Activated CD4-positive, alpha-beta T cell treated with anti-CD3 and anti-CD28 coated beads for 48 hours (primary cell): ENCODE measurements at places on chromosomes 7 and 10.
A peak's percentile ranks its signal among the peaks of the same experiment; 100 is the strongest.

- DNase-seq = no peak
Observed at GRCh38 chr10:7056216-7056615, 354.6 kb downstream of the SFMBT2 start.

DNA sequence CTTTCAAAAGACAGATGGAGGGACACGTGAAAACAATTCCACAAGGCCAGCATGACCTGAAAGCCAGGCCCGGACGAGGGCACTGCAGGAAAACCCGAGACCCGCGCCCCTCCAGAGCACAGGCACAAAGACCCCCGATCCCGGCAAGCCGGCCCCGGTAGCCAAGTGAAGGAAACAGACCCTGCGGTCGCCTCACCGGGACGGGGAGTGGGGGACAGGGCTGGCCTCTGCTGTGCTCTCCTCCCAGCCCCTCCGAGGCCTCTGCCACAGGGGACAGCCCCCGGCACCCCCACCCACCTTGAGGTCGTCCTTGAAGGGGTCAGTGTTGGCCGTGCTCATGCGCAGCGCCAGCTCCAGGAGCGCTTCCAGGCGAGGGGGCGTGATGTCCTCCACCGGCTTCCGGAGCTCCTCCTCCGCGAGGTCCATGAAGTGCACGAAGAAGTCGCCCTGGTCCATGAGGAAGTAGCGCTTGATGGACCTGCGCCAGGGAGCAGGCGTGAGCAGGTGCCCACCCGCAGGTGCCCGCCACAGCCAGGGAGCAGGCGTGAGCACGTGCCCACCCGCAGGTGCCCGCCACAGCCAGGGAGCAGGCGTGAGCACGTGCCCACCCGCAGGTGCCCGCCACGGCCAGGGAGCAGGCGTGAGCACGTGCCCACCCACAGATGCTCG is 11.3 kb upstream of the ADAM8 start:
- DNase-seq = no peak

DNA sequence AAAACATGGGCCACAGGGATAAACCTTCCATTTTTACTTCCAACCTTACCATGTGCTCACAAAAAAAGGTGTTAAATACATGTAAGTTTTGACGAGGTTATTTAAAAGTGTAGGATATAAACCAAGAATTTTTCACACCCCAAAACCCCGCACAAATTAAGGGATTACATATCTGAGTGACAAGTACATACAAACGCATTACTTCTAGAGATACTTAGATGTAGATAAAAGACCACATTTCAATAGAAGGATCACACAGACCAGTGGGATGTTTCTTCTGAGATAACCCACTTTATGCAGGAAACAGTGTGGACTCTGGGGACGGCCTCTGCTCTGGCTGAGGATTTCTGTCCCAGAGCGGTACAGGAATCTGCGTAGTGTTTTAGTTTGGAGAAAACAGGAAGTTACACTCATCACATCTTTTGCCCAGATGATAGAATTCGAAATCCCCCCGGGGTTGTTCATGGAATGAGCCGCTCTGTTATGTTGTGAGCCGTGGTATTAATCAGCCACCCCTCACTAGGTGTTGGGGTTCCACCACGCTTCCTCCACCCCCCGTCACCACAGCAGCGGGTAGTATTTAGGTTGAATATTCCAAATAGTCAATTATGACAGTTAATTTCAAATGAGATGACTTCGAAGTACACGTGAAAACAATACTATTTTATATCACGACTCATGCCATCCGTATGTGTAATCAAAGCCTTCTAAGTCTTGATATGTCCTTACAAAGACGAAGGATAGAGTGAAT is 1.3 kb upstream of the CUL1 start:
- peak; percentile 78 for DNase-seq

- DNase-seq = no peak
Observed at GRCh38 chr10:75531571-75532031, 100.2 kb downstream of the LRMDA start.

DNA sequence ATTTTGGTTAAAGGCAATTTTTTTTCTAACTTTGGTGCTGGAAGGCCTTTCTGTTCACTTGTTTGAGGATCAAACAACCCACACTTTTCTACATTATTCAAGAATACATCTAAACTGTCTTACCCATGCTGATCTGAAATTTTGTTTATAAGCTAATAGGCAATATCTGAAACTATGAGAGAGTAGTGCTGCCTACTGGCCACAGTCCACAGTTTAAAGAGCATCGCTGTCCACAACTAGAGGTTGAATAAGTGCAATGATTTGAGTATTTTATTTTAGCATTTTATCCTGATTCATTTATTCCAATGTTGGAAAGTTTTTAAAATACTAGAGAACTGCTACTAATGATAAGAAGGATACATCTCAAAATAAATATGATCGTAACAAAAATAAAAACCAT is 306.9 kb downstream of the ELMO1 start:
- DNase-seq = no peak

- DNase-seq = no peak
Observed at GRCh38 chr10:46104071-46104585, 58.1 kb upstream of the MSMB start.

DNA sequence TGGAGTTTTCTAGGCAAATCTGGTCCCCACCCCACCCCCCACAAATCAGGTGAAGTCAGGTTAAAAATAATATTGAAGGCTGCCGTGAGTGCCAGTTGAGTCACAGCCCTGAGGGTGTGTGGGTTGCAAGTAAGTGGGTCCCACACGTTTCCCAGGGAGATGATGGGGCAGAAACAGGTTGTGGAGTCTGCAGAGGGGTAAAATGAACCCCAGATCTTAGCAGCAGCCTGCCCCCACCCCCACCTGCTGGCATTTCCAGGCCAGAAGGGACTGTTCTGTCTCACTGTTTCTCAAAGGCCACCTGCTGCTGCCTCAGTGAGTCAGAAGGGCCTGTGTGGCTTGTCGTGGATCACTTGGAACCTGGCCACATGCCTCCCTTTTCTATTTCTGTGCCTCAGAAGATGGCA is 59.8 kb upstream of the SMNDC1 start:
- DNase-seq = peak; percentile 76

- DNase-seq = no peak
Observed at GRCh38 chr7:33933611-33934281, 28.4 kb downstream of the BMPER start.

- DNase-seq = no peak
Observed at GRCh38 chr7:51228386-51228958, 88.1 kb downstream of the COBL start.

DNA sequence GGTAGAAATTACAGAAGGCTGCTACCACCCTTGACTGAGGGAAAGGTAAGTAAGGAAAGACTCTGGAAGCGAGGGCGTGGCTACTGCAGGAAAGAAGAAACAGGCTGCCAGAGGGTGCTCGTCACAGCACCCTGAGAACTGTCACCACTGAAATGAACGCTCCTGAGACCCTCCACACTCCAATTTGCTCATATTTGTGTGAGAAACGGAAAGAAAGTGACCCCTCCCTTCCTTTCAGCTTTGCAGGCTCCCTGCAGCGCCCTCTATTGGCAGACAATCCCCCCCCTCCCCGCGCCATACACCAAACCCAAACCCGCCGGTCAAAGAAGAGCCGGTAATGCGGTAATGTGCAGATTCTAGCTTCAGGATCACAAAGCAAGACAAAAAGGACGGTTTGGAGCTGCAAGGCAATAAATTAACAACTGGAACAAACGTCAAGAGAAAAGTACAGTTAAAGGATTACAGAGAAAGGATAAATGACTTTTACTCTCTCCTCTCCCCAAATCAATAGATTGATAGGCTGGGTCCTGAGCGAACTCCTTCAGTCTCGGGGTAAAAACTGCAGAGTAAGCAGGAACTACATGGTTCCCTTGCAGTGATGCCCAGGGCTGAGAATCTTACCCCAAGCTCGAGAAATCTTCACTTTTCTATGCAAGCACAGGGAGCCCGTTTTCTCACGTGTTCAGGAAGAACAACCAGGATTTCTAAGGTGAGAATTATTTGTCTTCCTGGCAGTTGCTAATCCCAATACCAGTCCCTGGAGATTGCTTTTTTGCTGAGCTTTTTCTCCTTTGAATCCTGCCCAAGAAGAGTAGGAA is 47.6 kb downstream of the STEAP1B start:
- DNase-seq = peak; percentile 70

DNA sequence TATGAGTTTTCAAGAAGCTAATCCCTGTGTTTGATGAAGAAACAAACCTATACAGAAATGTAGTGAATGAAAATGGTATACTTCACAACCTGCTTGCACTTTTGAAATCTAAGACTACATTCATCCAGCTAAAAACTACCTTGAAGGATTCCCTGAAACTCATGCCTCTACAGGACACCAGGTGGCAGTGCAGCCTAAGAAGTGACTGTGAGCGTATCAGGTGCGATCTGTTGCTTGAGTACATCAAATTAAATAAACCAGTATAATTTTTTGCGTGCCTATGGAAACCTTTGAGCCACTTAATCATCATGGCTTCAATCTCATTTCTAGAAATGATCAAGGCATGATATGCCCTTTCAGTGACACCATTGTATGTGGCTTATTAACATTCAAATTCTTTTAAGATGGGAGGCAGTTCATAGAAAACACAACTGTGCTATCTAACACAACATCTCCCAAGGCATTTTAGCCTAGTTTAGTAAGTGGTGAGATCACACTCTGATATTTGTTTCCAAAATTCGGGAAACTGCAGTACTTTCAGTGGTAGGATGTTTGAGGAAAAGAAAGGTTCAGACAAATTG is 57.4 kb downstream of the PPP1R17 start:
- DNase-seq = peak; percentile 59

- no peak for DNase-seq
Observed at GRCh38 chr10:75542084-75542483, 110.7 kb downstream of the LRMDA start.

GRCh38 chr7:158740657-158741293 is 36.2 kb upstream of the NCAPG2 start:
- DNase-seq = no peak

DNA sequence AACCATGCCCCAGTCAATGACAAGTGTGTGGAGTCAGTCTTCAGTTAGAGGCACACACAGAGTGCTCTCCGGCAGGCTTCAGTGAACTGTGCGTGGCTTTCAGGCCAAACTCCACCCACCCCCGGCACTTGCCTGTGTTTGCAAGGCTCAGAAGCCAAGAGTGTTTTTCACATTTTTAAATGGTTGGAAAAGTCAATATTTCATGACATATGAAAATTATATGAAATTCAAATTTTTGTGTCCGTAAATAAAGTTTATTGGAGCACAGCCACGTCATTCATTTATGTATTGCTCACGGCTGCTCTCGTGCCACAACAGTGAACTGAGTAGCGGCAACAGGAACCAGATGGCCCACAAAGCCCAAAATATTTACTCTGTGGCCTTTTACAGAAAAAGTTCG is 104.7 kb downstream of the SFMBT2 start:
- no peak for DNase-seq

- no peak for DNase-seq
Observed at GRCh38 chr7:24496036-24496435, 77.2 kb upstream of the PALS2 start.

DNA sequence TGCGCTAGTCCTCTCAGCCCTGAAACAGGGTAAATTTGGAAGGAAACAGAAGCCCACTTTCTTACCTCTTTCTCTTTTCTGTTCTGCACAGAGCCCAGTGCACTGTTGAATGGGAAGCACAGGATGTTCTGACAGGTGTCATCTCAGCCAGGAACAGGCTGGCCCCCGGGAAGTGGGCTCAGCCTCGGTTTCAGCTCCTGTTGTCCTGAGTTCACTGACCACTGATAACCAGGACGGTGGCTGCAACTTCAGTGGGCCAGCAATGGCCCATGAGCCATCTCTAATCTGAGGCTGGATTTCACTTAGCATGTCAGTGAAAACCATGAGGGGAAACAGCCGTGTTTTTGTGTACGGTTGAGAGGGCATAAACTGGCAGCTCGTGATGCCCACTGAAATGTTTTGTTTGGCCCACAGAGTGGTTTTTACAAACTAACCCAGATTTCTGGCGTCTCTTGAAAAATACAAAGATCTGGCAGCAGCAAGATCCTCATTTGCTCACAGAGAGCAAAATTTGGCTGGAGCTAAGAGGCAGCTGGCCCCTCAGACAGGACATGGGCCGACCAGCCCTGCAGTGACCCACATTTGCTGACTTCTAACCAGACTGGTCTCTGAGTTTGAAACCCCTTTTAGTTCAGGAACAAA is 455.9 kb downstream of the PAXIP1 start:
- DNase-seq = no peak

DNA sequence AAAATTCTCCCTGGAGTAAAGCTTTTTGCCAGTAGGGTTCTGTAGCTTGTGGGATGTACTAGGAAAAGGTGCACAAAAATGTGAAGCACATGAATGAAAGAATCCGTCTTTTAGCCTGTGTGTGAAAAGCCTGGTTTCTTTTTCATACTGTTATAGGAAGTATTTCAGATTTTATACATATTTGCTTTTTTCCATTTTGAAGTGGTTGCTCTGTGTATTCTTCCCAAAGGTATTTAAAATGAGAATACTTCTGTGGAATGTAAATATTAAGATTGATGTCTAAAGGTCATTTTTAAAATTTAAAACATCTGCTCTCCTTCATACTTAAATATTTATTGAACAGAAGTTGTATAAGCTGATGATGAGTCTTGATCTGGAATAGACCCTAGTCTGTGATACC is 96.8 kb downstream of the CDK14 start:
- DNase-seq = no peak

GRCh38 chr7:123649964-123650363 is 5.7 kb upstream of the LMOD2 start:
- no peak for DNase-seq

DNA sequence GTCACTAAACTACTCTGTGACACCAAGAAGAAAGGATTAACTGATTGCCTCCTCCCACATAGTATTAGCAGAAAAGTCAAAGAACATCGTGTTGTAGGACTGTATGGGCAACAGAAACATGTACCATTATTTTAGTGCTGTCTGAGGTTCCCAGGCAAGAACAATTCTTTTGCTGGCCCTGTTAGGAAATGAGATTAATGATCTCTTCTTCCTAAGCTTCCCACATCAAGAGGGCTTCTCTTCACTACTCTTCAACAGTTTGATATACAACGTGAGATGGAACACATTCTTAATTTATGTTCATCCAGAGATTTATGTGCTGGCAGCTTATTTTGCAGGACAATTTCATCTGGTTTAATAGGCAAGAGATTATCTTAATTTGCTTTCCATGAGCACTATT is 219.6 kb downstream of the DOCK4 start:
- DNase-seq = no peak

- DNase-seq = peak; percentile 65
Observed at GRCh38 chr10:101301111-101301731, 52.7 kb upstream of the BTRC start.

GRCh38 chr10:110175406-110175805 is 32.0 kb upstream of the MXI1 start:
- DNase-seq = no peak

DNA sequence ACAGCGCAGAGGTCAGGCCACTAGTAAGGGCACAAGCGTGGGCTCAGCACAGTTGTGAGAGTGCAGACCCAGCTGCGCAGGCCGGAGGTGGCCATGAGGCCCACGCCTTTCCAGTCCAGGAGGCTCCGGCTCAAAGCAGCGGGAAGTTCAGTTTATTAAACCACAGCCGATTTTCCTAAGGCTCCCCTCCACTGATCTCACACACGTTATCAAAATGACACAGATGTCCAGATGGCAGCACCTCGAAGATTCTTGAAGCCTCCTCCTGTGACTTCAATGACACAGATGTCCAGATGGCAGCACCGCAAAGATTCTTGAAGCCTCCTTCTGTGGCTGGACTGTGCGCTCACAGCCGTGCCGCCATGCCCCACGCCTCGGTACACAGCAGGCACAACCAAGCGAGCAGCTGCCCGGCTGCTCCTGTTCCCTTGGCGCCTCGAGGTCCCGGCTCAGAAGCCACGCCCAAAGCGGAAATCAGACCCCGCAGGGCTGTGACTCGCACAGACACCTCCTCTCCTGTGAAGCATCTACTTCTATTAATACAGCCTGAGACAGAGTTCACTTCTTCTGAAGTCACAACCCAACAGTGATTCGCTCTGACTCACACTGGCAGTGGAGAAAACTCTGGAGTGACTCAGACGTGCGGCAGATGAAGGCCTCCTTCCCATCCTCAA is 122.7 kb downstream of the MAD1L1 start:
- DNase-seq = peak; percentile 88
